ENCODE measurements at places on chromosomes 12 and 14.

- no peak for DNase-seq
These were observed 51.7 kb downstream of the TRHDE start for GRCh38 chr12:72323881-72324280.

DNA sequence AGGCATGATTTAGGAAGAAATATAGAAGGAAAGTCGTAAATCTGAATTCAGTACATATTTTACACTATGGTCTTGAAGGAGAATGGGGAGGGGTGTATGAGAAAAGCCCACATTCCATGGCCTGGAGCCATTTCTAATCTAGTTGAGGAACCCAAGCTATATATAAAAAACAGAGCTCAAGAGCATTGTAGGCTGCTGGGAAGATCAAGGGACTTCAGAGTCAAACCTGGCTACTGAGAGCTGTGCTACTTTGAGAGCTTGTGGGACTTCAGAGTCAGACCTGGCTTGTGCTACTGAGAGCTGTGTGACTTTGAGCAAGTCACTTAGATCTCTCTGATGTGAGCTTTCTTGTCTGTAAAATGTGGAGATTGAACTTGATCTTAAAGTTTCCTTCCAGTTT, 58.7 kb downstream of the TBK1 start:
- DNase-seq = no peak

GRCh38 chr14:90740946-90741681, 75.1 kb downstream of the TTC7B start:
- DNase-seq = no peak

- DNase-seq = no peak
These were observed 31.2 kb downstream of the TAS2R7 start for GRCh38 chr12:10771132-10771733.

DNA sequence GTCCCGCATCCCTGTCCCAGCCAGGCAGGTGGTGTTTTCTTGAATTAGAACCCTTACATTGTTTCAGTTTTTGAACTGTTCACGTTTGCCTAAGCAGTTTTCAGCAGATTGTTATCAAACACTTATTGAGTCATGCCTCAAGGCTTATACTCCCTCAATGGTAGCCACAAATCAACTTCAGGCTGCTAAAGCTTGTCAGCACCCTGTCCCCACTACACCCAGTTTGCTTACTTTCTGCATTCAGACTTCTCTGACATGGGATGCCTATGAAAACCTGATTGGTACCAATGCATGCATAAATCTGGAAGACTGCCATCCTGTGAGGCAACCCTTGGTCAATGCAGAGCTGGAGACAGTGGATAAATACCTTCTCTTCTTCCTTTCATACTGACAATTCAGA, 225.4 kb downstream of the BTG1 start:
- no peak for DNase-seq

DNA sequence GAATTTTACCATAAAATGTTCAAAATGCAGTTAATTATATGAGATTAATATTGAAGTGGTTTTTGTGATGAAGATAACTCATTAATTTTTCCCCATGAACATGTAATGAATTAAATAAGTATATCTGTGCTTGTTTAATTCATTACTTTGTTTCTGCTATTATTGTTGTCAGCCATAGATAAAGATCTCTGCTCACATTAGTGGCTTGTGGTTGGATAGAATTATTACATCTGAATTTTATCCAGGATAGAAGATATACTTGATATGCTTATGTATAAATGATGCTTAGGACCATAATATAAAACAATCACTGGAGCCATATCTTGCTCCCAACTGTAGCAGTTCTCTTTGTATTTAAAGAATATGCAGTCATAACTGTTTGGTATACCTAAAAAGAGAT, 18.5 kb downstream of the TSPAN19 start:
- no peak for DNase-seq

- no peak for DNase-seq
These were observed 12.4 kb downstream of the TMEM120B start for GRCh38 chr12:121724925-121725324.
